ENCODE measurements at places on chromosomes 11 and 22.

DNA sequence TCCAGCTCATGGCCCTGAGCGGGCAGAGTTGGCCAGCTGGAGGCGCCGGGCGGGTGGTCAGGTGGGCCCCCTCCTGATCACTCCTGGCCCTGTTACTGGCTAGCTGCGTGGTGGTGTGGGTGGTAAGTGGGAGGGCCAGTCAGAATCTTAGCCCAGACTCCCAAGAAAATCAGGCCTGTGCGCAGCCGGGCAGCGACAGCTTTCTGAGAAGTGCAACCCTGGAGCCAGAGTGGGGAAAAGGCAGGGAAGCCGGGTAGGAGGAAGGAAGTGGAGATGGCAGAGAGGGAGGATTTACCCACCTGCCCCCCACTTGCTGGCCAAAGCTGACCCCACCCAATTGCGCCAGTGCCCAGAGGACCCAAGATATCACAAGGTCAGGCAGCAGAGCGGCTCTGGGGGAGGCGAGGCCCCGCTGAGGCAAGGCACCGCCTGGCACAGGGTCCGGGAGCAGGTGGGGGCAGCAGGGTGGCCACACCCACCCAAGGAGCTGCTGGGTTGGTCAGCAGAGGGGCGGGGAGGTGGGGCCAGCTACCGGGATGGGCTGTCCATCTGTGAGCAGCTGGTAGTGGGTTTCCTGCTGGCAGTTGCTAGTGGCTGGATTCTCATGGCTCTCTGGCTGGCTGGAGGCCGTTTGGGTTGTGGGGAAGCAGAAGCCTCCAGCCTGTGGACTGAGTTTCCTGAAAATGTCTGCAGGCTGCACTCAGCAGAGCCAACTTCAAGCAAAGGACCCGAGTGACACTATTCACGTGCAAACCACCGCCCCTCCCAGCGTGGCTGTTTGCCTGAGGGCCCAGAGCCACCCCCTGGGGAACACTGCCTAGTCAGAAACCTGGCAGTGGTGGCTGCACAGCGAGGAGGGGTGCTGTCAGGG is 196.4 kb downstream of the IGLL1 start:
- peak; percentile 45 for DNase-seq

GRCh38 chr22:29334696-29335344 is 19.3 kb upstream of the RASL10A start:
- DNase-seq, result no peak

GRCh38 chr11:10796191-10796590 is 12.5 kb downstream of the EIF4G2 start:
- no peak for DNase-seq

- no peak for DNase-seq
These were observed 17.0 kb downstream of the LAYN start for GRCh38 chr11:111557425-111558111.

DNA sequence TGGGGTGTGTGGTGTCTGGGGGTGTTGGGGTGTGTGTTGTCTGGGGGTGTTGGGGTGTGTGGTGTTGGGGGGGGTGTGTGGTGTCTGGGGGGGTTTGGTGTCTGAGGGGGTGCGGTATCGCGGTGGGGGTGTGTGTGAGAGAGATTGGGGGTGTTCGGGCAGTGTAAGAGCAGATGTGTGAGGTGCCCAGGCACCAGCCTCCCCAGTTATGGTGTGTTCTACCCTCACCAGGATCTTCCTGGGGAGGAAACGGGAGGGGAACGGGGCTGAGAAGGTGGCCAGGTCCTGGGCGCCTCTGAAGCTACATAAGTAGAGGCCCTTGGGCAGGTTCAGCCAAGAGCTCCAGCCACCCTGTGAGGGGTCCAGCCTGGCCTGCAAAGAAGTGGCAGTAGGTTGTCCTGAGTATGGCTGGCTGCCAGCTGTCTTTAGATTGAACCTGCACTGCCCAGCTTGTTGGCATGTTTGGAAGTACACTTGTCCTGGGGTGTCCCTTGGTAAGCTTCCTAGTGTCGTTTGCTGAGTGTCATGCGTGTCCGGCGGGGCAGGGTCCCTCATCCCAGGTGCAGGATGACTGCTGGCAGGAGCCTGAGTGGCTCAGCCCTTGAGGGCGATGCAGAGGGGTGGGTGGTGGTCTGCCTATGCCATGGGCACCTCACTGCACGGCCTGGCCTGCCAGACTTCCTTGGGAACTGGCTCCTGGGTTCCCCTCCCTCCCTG is 6.5 kb upstream of the TRMT2A start:
- no peak for DNase-seq

GRCh38 chr22:33512908-33513307 is 407.4 kb downstream of the LARGE1 start:
- no peak for DNase-seq

DNA sequence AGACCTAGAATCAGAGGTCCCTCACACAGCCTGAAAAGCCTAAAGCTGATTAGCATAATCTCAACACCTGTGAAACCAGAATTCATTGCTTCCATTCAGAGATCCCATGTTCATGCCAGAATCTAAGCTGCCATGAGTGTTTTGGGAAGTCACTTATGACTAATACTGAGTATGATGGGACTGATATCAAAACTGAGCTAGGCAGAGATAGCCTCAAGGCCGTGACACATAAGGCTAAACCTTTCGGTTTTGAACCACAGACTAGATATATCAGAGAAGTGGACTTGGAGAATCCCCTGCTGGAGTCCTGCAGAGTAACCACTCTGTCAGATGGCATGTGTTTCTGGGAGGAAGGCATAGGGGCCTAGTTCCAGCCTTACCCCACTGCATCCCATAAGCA is 23.1 kb upstream of the GLYATL2 start:
- no peak for DNase-seq

DNA sequence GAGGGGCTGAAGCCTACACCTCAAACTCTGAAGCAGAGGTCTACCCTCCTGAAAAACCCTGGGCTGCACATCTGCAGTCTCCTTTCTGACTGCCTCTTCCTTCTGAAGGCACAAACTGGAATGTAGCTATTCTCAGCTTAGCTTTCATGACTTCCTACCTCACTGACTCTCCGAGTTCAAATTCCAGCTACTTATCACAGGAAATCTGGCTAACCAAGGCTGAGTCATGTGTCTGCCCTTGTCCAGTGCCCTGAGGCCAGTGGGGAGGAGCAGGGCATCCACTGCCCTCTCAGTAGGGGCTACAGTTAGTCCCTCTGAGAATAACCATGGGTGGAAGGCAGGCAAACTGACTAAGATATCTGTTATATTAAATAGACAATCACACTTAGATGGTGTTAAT is 29.2 kb downstream of the PDGFD start:
- DNase-seq, result no peak

- peak; percentile 39 for DNase-seq
These were observed 3.9 kb upstream of the RNF215 start for GRCh38 chr22:30390974-30391691.
